ENCODE measurements at places on chromosomes 16 and 17. TPM values are rescaled to one million over a fixed set of nuclear protein-coding genes. Genes with fewer than 3 reads are reported as not detected.

IRX6 gene
- total RNA-seq: not detected

TPPP3 gene
- 0.62 TPM for total RNA-seq

CTRB1 gene
- total RNA-seq: not detected

SDR42E2 gene
- not detected for total RNA-seq

PRKCA gene
- total RNA-seq: 24.8 TPM

CPNE7 gene
- 27.7 TPM for total RNA-seq

RBL2 gene
- 56.1 TPM for total RNA-seq

ABCA9 gene
- 7.0 TPM for total RNA-seq

CES5A gene
- not detected for total RNA-seq

PRAC1 gene
- not detected for total RNA-seq

TNFSF12 gene
- total RNA-seq: 10.0 TPM

KRTAP9-2 gene
- total RNA-seq: not detected

KCNH4 gene
- not detected for total RNA-seq

RDM1 gene
- 1.5 TPM for total RNA-seq

DNAH3 gene
- under 0.01 TPM for total RNA-seq

HSF5 gene
- total RNA-seq: not detected

LLGL2 gene
- total RNA-seq: 0.12 TPM

KRT32 gene
- total RNA-seq: not detected

CNTNAP4 gene
- not detected for total RNA-seq

CRYBA1 gene
- not detected for total RNA-seq

Measured in uterine smooth muscle cell (primary cell).